ENCODE measurements at places on chromosomes 6 and 20.
A peak's percentile ranks its signal among the peaks of the same experiment; 100 is the strongest.

GRCh38 chr6:48860175-48860574 lies 602.9 kb downstream of the MMUT start:
- no peak for DNase-seq

DNA sequence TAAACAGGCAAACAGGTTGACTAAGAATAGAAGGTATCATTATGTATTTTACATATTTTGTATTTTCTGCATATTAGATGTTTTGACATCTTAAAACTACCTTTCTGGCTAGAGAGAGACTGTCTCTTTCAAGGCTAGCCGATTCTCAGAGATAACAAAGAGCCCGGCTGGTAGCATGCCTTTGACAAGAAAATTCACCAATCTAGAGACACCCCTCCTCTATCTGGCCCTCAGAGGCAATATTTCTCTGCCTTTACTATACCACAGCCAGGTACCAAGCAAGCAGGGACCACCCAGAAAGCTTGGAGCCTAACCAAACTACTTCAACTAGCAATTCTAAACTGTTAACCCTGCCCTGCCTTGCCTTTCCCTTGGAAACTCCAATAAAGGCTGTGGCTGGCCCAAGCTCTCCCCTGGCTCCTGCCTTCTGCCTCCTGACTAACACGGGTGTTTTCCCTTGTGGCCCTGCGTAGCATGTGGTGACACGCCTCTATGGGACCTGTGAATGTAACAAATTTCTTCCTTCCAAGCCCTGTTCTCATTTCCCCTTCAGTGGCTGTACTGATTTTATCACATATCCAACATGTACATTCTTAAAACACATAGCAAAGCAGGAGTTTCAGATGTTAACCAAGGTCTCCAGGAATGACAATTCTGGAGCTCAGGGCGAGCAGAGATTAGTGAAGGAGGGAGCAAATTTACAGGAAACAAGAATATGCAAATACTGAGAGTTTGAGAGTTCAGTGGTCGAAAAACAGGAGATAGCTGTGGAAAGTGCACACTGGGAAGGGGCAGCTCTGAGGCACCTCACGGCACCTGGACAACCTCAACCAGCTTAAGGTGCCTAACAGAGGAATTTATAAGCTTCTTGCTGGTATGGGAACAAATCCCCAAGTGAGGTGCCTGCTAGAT lies 120.8 kb downstream of the BACH2 start:
- peak; percentile 50 for DNase-seq

GRCh38 chr20:34781220-34781619 lies 44.2 kb downstream of the NCOA6 start:
- no peak for DNase-seq

DNA sequence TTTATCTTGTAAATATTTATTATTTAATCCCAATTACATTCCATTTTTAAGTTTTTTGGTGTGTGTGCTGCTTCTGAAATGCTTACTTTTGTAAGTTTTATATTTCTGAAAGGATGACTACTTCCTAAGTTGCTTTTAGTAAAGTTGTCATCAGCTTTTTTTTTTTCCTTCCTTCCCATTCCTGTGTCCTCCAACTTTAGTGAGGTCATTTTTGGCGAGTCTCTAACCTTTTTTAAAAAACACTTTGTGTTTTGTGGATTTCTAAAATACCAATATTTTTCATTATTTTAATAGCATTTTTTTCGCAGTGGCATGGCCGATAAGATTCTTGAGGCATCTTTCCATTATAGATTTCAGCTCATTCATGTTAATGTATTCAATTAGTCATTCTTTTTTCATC lies 30.9 kb downstream of the FIG4 start:
- no peak for DNase-seq

GRCh38 chr6:118815495-118815894 lies 78.5 kb upstream of the ASF1A start:
- DNase-seq = no peak

- DNase-seq = peak; percentile 5
Observed at GRCh38 chr20:47501116-47501481, 588 bp upstream of the NCOA3 start.

GRCh38 chr6:25749837-25750236 lies 4.7 kb upstream of the SLC17A4 start:
- no peak for DNase-seq

DNA sequence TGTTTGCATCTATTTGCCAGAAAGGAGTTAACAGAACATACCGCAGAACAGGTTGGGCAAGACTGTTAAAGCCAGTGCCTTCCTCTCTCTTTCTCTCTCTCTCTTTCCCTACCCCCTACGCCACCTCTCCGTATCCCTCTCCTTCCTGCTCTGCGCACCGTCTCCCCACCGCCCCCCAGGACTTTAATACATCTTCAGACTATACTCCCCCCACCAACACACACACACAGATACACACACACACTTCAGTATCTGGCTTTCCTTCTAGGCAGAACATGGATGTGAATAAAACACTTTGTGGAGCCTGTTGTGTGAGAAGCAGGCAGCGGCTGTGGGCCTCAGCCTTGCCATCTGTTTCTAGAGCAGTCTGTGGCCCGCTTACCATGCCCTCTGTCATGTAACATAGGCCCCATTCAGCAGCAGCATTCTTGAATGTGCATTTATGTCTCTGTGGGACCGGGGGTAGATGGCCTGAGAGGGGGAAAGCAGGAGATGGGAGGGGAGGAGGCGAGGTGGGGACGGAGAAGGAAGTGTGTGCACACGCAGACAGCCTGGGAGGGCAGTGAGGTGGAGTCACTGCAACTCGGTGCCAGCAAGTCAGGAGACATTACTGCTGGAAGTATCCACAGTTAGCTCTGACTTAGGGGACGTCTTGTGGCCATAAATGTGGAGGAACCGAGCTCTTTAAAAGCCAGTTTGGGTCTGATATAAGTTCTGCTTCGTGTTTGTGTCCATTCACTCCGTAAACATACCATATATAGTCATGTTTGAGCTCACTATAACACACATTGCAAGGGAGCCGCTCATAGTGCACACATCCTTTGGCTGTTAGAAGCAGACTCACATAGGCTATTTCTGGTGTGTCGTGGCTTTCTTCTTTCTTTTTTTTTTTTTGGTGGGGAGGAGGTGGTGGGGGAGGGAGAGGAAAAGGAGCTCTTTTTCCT lies 38.4 kb downstream of the RREB1 start:
- no peak for DNase-seq

DNA sequence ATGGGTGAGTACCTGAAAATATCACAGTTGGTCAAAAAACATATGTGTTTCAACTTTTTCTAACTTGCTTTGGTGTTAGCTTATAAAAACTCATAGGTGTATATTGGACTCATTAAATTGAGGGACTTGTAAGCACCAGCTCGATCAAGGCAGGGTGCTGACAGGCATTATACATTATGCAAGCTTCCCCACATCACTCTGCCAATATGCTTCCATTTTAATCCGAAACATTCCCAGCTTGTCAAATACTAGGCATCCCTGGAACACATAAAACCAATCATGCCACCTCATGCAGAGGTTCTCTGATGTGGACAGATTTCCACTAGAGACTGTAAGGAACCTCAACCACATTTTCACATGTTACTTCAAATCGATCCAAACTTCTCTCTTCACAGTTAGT lies 187.3 kb upstream of the NT5E start:
- no peak for DNase-seq

DNA sequence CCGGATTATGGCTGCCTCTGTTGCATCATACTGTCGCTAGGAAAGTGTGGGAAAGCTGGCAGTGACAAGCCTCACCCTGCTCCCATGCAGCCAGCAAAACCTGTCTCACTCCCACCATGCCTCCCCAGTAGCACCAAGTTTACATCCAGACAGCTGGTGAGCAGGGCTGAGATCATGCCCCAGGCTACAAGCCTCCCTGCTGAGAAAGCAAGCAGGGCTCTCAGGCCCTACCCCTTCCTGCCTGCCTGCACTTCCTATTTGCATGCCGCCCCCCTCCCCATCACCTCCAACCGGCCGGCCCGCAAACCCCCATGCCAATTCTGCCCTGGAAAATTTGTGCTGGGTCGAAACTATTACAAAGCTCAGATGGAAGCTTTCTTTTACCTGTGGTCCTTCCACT lies 408.2 kb upstream of the FKBP1C start:
- DNase-seq = no peak

DNA sequence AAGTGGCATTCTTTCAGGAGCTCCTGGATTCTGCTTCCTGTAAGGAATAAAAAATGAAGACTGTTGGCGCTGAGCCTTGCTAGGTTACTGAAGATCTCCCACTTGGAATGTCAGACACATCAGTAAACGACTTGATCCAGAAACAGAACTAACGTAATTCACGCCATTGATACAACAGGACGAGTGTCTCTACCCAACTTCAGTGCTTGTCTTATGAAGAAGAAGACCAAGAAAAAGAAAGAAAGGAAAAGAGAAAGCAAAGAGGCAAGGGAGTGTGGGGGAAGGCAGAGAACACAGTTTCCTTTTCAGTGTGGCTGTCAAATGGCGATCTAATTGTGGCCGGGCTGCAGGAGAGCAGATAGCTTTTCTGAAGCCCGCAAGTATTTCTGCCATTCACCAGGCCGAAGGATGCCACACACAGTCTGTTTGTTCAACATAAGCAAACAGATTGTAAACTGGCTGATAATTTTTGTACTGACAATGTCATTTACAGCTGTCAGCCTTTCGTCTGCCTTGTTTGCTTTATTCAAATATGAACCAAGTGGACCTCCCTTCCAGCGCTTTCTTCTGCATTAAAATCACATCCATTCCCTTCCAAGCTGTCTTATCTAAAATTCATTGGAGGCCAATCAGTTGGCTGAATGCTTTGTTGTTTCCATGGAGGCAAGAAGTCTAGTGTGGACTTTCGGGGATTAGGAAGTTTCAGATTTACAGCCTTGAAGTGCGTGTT lies 180.6 kb downstream of the FOXA2 start:
- no peak for DNase-seq

- DNase-seq = no peak
Observed at GRCh38 chr6:160767647-160768019, 65.6 kb downstream of the PLG start.

GRCh38 chr20:52033313-52033712 lies 158.3 kb downstream of the ZFP64 start:
- DNase-seq = no peak

- DNase-seq = no peak
Observed at GRCh38 chr6:66866801-66867200, 1159.8 kb upstream of the EYS start.

DNA sequence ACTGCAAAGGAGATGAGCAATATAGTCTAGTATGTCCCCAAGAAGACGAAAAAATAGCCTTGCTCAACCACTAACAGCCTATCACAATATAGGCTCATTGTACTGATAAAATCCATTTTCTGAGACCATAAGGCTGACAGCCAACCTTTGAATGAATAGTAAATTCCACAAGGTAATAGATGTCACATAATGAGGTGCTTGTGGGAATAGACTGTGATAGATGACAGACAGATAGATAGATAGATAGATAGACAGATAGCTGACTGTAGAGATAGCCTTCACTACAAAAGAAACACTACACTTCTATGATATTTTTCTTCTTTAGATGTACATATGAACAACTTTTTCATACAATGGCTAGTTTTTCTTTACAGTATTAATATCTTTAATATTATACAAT lies 760.3 kb upstream of the NRSN1 start:
- no peak for DNase-seq

DNA sequence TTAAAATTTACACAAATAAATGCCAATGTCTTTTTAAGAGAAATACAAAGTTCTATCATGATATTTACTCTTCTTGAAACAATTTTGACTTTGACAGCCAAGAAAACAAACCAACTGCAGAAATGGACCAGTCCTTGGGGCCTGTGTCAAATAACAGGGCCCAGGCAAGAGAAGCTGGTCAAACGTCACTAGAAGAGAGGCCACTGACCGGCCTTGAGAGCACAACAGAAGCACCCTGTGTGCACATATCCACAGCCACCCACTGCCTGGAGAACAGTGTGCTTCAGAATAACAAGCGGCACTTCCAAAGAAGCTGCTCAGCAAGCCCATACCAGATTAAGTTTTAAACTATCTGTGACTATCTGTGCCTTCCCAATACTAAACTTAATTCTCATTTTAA lies 14.8 kb downstream of the APMAP start:
- DNase-seq = no peak

GRCh38 chr6:5501837-5502236 lies 240.5 kb downstream of the FARS2 start:
- DNase-seq = no peak
